Stimulated activated CD4-positive, alpha-beta T cell treated with anti-CD3 and anti-CD28 coated beads, TNF-alpha, amount 100 ng/mL, for 4 hours (primary cell): ENCODE measurements at places on chromosomes 2 and 18.

DNA sequence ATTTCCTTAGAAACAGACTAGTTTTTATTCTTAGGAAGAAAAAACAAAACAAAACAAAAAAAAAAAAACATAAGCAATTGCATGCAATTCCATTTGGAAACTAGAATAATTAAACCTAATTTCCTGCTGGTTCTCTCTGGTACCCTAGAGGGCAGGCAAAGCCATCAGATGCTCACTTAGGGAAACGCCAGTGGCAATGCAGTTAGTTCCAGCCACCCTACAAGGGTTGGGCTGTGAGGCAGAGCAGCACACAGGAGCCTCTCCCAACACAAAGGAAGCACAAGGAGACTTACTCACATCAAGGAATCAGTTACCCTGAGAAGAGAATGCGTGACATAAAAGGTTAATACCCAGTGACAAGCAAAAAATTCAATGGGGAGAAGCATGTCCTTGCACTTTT is 28.8 kb downstream of the CCDC93 start:
- no peak for DNase-seq

GRCh38 chr2:29347774-29348461 is 232.7 kb downstream of the CLIP4 start:
- no peak for DNase-seq

DNA sequence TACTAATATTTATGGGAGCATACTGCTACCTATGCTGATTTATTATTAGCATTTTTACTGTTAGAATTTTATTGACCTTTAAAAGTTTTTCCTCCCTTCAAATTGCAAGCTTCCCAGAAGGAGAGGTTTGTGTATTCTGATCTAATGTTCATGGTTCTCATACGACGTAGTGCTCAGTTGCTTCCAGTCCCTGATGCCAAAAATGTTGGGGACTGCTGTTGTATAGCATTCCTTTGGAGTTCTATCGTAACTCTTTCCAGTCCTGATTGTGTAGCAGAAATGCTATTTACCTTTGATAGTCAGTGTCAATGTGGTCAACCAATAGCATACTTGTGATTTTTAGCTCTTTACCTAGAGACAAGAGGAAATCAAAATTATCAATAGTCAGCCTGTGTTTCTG is 69.5 kb upstream of the ZSWIM2 start:
- DNase-seq = no peak

GRCh38 chr18:9852266-9853081 is 33.3 kb upstream of the TXNDC2 start:
- DNase-seq = no peak

- DNase-seq = no peak
Measured at GRCh38 chr2:34632327-34632726, 1033.2 kb upstream of the FAM98A start.

DNA sequence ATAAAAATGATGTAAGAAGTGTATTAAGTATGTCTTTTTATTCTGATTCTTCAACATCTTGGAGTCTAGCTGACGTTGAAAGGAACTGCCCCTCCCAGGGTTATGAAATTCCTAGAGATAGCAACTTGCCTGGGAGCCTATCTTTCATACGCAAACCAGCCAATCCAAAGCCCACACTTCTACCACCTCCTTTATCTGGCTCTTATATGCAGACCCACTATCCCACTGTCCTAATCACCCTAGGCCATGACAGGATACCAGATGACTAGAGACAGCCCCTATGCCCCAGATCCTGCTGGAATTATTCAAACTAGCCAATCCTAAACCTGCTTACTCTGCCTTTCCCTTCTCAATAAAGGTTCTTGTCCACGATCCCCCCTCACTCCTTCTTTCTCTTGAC is 11.8 kb upstream of the CDC42EP3 start:
- no peak for DNase-seq

- no peak for DNase-seq
Measured at GRCh38 chr2:240235811-240236210, 95.4 kb upstream of the OTOS start.

GRCh38 chr2:45287045-45287444 is 277.8 kb upstream of the SIX2 start:
- DNase-seq = no peak
